ENCODE measurements at places on chromosomes 6 and 20. TPM values are rescaled to one million over a fixed set of nuclear protein-coding genes. Genes with fewer than 3 reads are reported as not detected.
A peak's percentile ranks its signal among the peaks of the same experiment; 100 is the strongest.

GRCh38 chr20:47438464-47439381 is 63.0 kb upstream of the NCOA3 start:
- DNase-seq, result peak; percentile 58

The SIGLEC1 gene
- not detected for polyA plus RNA-seq

DNA sequence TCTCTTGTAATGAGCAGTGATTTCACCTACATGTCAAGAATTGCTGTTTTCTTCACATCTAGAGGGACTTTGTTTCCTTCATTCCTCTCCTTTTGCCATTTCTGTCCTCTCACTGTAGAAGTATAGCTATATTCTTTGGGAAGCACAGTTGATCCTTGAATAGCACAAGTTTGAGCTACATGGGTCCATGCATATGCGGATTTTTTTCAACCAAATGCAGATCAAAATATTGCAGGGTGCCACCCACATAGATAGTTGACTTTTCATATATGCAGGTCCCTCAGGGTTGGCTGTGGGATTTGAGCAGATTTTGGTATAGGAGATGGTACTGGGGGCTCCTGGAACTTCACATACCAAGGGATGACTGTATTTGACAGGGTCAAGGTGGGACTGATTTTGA is 41.1 kb downstream of the BLTP3A start:
- no peak for DNase-seq

GRCh38 chr6:89172131-89172530 is 26.3 kb downstream of the PM20D2 start:
- DNase-seq, result no peak

DNA sequence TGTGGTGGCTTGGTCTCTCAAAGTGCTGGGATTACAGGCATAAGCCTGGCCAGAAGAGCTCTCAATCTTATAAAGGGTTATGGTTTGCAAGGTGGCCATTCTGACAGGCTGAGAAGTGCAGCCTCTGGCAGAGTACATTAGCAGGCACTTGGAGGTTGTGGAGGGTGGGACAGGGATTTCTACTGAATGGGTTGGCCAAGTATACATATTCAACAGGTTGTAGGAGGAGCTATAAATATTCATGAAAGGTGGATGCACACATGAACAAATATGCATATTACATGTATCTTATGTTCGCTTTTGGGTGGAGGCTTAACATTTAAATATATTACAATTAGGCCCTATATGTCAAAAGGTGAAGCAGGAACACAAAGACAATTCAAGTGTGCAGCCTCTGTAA is 20.0 kb upstream of the KCNK5 start:
- DNase-seq, result no peak

- DNase-seq, result no peak
Observed at GRCh38 chr6:15412767-15413166, 166.9 kb downstream of the JARID2 start.

DNA sequence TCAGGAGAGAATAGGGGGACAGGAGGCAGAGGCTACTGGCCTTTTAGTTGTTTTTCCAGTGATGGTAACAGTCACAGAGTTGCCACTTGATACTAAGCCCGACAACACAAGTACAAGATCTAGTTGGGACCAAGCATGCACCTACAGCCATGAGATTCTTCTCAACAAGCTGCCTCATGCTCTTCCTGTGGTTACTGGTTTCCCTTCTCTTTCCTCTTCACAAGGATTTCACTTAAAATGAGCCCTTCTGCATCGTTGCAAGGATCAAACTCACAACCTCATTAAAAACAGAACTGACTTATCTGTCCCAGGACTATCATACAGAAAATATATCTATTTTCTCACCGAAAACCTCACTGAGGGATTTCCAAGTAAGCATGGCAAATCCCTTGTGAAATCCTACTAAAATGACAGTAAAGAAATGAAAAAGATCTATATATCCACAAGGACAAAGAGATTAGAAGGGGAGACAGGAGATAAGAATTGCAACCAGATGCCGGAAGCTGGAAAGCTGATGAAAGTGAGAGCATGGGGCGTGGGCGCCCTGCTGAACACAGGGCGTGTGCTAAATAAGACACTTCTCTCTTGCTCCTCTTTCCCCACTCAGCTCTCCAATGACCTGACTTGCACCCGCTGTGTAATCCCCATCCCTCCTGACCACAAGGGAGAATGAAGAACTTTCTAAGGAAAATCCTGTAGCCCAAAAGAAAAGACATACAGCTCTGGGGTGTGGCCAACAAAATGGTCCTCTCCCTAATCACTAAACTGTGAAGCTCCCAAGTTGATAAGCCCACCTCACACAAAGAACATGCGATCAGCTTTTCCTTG is 13.4 kb downstream of the MTFR2 start:
- DNase-seq, result no peak

The MUCL3 gene
- polyA plus RNA-seq, result not detected

DNA sequence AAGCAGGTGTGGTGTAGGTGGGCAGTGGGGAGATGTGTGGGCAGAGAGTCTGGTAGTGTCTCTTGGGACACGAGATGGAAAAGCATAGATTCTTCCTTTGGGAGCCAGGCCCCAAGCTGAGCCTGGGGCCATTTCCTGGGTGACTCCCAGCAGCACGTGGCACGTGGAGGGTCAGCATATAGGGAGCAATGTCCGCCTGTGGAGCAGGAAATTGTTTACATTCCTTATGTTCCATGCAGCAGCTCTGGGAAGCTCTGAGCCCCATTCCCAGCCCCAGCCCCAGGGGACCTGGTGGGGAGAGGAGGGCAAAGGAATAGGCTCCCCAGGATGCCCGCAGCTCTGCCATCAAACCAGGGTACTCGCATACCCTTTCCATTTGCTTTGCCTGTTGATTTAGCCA is 57.6 kb downstream of the DAAM2 start:
- DNase-seq, result no peak

DNA sequence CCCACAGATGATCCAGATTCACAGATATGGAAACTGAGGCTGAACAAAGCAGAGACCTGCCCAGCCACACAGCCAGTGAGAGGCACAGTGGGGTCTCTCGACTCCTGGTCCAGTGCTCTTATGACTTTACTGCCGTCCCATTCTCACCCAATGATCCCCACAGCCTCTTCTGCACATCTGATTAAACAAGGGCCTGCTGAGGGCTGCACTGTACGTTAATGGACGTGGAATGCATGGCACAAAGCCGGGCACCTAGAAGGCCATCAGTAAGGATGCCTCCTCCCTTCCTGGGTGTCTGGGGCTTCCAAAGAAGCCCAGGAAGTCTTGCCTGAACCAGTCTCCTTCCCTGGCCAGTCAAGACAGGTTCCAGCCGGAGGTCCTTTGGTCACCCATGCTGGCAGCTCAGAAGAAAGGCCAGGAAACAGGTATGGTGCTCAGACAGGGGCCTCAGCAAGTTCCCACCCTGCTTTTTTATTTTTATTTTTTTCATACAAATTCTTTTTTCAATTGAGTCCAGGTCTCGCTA is 3.8 kb downstream of the TFEB start:
- no peak for DNase-seq

- DNase-seq, result no peak
Observed at GRCh38 chr6:31140643-31141042, 1.8 kb upstream of the PSORS1C2 start.

DNA sequence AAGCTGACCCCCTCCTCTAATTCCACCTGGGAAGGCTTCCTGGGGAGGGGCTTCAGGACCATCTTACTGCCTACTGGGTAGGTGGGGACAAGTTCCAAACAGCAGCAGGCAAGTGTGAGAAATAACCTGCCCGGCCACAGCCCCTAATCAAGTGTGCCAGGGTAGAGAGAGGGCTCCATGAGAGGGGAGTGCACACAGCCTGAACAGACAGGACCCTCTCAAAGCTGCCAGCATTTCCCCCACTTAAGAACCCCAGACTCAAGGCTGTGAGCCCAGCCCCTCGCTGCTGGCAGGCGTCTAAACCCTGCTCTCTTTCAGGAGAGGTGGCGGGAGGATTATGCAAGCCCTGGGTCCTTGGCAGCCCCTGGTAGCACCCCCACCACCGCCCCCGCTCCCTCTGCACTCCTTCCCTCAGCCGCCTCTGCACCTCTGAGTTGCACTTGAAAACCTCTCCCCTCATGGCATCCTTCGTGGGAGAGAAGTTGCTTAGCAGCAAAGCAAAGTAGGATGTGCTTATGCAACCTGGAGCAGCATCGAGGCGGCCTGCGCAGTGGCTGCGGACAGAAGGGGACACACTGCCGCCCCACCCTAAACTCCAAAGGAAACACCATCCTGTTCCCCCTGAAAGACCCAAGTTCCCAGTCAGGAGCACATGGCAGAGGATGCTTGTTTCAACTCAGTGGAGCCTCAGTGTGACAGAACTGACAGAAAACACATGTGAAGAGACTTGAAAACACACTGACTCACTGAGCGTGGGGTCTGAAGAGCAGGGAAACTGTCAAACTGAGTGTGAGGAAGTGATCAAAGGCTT is 10.5 kb downstream of the DDRGK1 start:
- DNase-seq, result no peak

The CLIC5 gene
- polyA plus RNA-seq, result 0.13 TPM

DNA sequence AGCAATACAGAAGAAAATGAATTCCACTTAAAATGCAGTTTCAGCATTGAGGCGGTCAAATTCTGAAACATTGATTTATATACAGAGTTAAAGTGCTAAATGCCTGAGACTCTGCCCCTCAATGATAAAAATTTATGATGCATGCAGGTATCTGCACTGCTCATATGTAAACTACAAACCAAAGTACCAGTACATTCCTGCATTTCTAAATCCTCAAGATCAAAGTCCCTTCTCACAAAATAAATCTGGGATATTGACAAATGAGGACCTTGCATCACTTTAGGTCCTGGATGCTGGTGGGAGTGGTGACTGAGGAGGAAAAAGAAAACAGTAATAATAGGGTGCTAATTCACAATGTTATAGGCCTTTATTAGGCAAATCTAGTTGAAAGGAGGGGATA is 101.9 kb downstream of the FIG4 start:
- DNase-seq, result no peak

- DNase-seq, result no peak
Observed at GRCh38 chr20:6081236-6081635, 27.4 kb upstream of the LRRN4 start.

DNA sequence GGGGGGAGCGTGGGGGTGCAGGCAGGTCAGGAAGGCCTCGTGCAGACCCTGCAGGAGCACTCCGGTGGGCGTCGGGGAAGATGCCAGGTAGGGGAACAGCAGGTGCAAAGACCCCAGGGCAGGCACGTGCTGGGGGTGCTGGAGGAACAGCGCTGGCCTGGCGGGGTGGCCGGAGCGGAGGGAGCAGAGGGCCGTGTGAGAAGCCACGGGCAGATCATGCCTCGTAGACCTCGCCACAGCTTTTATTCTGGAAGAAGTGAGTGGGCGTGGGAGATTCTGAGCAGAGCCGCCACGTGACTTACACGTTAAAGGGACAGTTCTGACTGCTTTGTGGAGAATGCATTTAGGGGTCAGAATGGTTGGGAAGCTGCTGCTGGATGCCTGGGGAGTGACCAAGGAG is 9.3 kb downstream of the NTSR1 start:
- no peak for DNase-seq

DNA sequence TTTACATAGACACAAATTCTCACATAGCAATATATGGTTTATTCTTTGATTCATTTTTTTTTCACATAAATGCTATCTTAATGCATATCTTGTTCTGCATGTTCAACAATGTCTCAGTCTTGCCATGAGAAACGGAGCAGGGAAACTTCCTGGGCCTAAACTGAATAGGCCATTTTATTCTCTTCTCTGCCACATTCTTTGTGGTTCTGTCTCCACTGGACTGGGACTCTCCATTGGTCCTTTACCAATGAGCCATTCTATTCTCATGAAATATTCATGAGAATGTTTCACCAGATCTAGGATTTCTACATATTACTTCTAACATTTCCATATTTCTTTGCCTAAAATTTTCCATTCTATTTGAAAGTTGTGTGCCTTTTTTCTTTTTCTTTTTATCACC is 42.8 kb downstream of the LAMA2 start:
- no peak for DNase-seq

DNA sequence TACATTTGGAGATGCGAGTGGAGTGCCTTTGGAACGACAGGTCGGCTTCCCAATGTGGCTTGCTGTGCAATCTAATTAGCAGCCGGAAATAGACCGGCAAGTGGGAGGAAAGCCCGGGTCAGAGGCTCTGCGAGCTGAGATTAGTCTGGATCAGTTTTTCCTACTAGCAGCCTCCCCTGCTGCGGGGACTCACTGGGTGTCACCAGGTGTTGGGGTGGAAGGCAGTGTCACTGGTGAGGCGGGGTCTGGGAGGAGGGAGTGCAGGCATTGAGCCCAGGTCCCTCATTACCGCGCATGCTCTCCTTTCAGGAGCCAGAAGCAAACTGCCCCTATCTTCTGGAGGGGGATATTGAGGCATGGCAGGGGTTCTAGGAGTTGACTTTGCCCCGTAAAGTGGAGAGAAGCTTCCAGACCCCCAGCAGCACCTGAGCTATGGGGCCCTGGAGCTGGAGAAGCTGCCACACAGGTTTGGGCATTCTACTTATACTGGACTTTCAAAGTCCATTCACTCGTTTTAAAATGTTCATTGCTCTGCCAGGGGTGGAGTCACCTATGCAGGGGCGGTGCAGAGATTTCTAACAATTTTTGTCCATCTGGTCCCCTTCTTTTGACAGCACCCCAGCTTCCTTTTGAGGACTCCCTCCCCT is 11.0 kb downstream of the SULF2 start:
- DNase-seq, result no peak

DNA sequence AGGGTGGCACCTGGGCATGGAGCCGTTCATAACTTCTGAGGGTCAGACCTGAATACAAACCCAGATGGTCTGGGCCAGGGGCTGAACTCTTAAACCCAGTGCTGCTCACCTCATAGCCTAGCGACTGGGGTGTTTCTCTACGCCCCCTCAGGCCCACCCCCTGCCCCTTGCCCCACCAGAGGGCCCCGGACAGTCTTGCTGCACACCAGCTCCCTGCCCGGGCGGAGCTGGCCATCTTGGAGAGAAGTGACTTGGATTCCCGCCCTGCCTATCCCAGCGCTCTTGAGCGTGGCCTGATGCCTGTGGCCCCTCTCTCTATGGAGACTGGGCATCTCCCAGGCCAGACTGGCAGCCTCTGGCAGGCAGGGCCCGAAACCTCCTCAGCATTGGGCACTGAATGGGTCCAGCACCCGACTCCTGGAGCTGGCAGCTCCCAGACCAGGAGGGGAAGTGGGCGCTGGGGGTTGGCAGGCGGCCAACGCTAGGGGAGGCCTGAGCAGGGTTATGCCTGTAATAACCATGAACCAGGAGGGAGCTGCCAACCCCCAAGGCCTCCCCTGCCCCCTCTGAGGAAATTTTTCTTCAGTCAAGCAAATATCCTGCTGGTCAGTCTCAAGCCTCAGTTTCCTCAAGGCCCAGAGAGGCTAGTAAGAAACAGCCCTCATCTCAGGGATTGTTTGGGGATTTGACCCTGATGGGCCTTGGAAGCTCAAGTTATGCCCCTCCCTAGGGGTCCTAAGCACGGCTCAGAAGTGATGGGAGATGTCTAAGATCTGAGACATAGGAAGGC is 169.5 kb downstream of the VEGFA start:
- no peak for DNase-seq
